CD4-positive, CD25-positive, alpha-beta regulatory T cell (primary cell): ENCODE measurements at places on chromosomes 4 and X. TPM values are rescaled to one million over a fixed set of nuclear protein-coding genes. Genes with fewer than 3 reads are reported as not detected.

The LEF1 gene
- 469 TPM for total RNA-seq

The TRIM75 gene
- total RNA-seq, result not detected

The PRSS12 gene
- not detected for total RNA-seq

The AADAT gene
- not detected for total RNA-seq

The FDCSP gene
- not detected for total RNA-seq

The MAMLD1 gene
- 1.7 TPM for total RNA-seq

The HELT gene
- total RNA-seq, result not detected

The FAM193A gene
- 44.3 TPM for total RNA-seq

The VCX3A gene
- not detected for total RNA-seq

The FATE1 gene
- not detected for total RNA-seq

The TENM3 gene
- not detected for total RNA-seq

The CAPN6 gene
- total RNA-seq, result not detected

The HAND2 gene
- not detected for total RNA-seq

The HTN1 gene
- total RNA-seq, result not detected

The XAGE2 gene
- not detected for total RNA-seq

The CTPS2 gene
- 4.5 TPM for total RNA-seq

The PAQR3 gene
- total RNA-seq, result 23.5 TPM

The CXCL11 gene
- not detected for total RNA-seq

The MAGEB6 gene
- total RNA-seq, result not detected

The HSFX3 gene
- not detected for total RNA-seq

The AMTN gene
- not detected for total RNA-seq

The RHOXF1 gene
- 4.7 TPM for total RNA-seq

The TMPRSS11F gene
- not detected for total RNA-seq

The PCDH7 gene
- total RNA-seq, result not detected

The MOB1B gene
- total RNA-seq, result 17.7 TPM

The NPY1R gene
- total RNA-seq, result not detected

The CYLC1 gene
- total RNA-seq, result not detected

The STATH gene
- total RNA-seq, result not detected

The RASGEF1B gene
- total RNA-seq, result 28.0 TPM

The MXRA5 gene
- total RNA-seq, result not detected

The ZNF157 gene
- total RNA-seq, result 0.17 TPM

The PIN4 gene
- total RNA-seq, result 2.6 TPM

The STOX2 gene
- not detected for total RNA-seq

The GPR173 gene
- total RNA-seq, result not detected

The RTL5 gene
- total RNA-seq, result 1.1 TPM

The RASL11B gene
- total RNA-seq, result 0.30 TPM

The SPANXC gene
- total RNA-seq, result not detected

The TLR10 gene
- total RNA-seq, result 0.44 TPM

The SMIM31 gene
- not detected for total RNA-seq

The FHDC1 gene
- 0.20 TPM for total RNA-seq

The FAM184B gene
- not detected for total RNA-seq

The FRMPD4 gene
- total RNA-seq, result not detected

The TLL1 gene
- not detected for total RNA-seq

The RTL9 gene
- not detected for total RNA-seq

The TRPC5OS gene
- not detected for total RNA-seq

The ZNF185 gene
- total RNA-seq, result 4.4 TPM

The TRMT10A gene
- total RNA-seq, result 2.6 TPM

The CENPU gene
- 11.0 TPM for total RNA-seq

The PAK3 gene
- 3.7 TPM for total RNA-seq

The ATP8A1 gene
- 49.9 TPM for total RNA-seq

The ARSD gene
- 1.5 TPM for total RNA-seq

The EIF1AX gene
- total RNA-seq, result 59.8 TPM

The CRMP1 gene
- not detected for total RNA-seq
